ENCODE measurements at places on chromosomes 5 and 9.

GRCh38 chr5:35884191-35884769 lies 27.6 kb downstream of the IL7R start:
- no peak for DNase-seq

- DNase-seq = no peak
Observed at GRCh38 chr5:132024117-132024435, 12.6 kb upstream of the ACSL6 start.

- DNase-seq = peak; percentile 43
Observed at GRCh38 chr5:134079748-134080581, 34.5 kb upstream of the TCF7 start.

DNA sequence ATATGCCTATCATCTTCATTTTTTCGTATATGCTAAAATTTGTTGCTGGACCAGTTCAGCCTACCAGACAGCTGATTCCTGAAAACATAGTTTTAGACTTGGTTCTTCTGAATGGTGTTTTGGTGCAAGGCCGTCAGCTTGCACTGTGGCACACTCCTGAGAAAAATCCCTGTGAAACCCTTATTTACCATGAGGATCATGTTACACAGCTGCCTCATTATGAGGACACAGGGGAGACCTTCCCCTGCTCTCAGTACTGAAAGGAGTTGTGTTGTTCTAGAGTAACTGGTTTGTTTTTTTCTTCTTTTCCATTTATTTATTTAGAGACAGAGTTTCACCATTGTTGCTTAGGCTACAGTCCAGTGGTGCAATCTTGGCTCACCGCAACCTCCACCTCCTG lies 37.6 kb downstream of the MAST4 start:
- no peak for DNase-seq

DNA sequence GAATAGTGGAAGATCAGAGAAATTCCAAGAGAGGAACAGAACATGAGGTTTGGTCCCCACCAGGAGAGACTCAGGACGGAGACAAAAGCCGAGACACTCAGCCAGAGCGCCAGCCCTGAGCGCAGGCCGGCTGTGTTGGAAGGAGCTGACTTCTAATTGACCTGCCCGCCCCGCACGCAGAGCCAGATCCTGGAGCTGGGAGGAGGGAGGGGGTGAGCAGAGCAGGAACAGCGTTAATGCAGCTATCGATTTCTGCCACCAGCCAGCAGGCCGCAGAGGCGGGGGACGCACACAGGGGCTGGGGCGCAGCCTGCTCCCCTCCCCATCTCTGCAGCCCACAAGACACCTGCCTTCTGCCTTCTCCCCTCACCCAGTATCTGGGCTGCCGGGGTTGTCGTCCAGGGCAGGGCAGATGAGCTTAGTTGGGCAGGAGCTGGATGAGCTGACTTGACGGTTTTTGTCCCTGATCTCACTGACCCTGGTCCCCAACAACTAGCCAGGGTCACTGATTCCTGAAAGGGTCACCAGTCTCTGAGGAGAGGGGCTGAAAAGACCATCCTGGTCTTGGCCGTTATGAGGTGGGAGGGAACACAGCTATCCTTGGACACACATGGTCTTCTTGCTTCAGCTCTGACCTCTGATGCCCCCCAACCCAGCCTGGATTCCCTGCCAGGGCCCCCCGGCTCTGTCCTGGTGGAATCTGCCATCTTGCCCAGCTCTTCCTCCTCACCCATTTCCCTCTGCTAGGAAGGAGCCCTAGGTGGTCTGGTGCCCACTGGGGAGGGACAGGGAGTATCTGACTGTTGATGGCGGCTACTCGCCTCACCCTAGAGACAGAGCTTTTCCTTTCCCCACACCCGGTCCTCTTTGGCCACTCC lies 29.8 kb downstream of the CXXC5 start:
- DNase-seq = no peak

DNA sequence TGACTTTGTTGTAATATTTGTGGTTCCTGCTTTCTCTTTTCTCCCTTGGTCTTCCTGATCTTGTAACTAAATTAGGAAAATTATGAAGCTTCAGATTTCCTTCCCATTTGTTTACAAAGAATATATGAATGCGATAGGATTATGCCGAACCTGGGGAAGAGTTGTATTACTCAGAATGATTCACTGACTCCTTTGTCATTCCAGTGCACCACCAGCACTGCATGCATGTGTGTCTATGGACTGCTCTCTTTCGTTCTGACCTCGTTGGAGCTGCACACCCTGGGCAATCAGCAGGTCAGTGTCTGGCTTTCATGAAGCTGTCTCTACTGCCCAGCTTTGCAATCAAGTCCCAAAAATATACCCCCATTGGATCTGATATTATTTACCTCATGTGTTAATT lies 25.5 kb downstream of the NUP188 start:
- DNase-seq = no peak

DNA sequence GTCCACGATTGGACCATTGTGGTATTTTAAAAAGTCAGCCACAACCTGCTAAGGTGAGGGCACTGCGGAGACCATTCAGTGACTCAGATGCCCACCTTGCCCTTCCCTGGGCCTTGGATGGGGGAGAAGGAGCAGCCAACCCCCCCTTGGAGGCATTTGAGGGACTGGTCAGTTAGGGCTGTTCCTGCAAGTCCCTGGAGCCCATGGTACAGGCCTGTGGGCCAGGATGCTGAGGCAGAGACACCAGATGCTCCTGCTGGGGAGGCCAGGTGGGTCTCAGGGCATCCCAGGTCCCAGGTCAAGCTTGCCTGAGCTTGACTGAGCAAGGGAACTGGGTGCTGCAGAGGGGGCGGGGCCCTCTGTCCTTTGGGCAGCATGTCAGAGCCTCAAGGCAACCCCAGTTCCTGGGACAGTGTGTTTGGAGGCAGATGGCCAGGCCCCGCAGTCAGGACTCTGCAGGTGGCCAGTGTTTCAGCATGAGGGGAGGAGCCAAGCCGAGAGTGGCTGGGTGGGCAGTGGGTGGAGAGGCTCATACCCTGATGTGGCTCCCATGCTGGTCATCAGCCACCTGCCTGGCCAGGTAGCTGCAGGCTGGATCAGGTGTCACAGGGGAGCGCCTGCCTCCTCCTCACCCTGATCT lies 27.5 kb downstream of the SLC6A3 start:
- DNase-seq = no peak

All from CD4-positive, alpha-beta T cell treated with Interleukin-1 beta for 1 hour (primary cell).